ENCODE measurements at places on chromosomes 13 and 19. TPM values are rescaled to one million over a fixed set of nuclear protein-coding genes. Genes with fewer than 3 reads are reported as not detected.

Gene POLD1
- 38.3 TPM for total RNA-seq

Gene KIRREL2
- not detected for total RNA-seq

Gene ZNF471
- 2.1 TPM for total RNA-seq

Gene KLF2
- total RNA-seq: 8.3 TPM

Gene CD22
- not detected for total RNA-seq

Gene ZNF823
- 6.4 TPM for total RNA-seq

Gene TMEM38A
- total RNA-seq: 2.3 TPM

Gene SLITRK6
- not detected for total RNA-seq

Gene PLIN4
- under 0.01 TPM for total RNA-seq

Gene QPCTL
- total RNA-seq: 26.7 TPM

Gene KDELR1
- total RNA-seq: 80.3 TPM

Gene SLC10A2
- not detected for total RNA-seq

Gene PLEKHJ1
- total RNA-seq: 43.1 TPM

Gene HSPBP1
- 31.8 TPM for total RNA-seq

Gene NKPD1
- total RNA-seq: under 0.01 TPM

Gene COL5A3
- total RNA-seq: under 0.01 TPM

Gene KCNJ14
- total RNA-seq: 0.66 TPM

Gene HS6ST3
- 2.5 TPM for total RNA-seq

Gene TMEM221
- not detected for total RNA-seq

Gene COX6B2
- not detected for total RNA-seq

Gene ZNF723
- total RNA-seq: not detected

Gene LINGO3
- under 0.01 TPM for total RNA-seq

Gene FFAR3
- not detected for total RNA-seq

Gene LYL1
- 50.1 TPM for total RNA-seq

Gene PRODH2
- not detected for total RNA-seq

Gene PRR22
- 0.65 TPM for total RNA-seq

Gene CCNA1
- 70.5 TPM for total RNA-seq

Gene ADAMTSL5
- total RNA-seq: 0.53 TPM

Gene ZNF491
- total RNA-seq: 0.93 TPM

Gene SOX21
- total RNA-seq: not detected

Gene CEACAM20
- total RNA-seq: not detected

Gene NRTN
- not detected for total RNA-seq

Gene TUBA3C
- not detected for total RNA-seq

Gene OR7G3
- total RNA-seq: not detected

Gene TPTE2
- not detected for total RNA-seq

Gene SHANK1
- 2.9 TPM for total RNA-seq

Gene NBEA
- total RNA-seq: 7.0 TPM

Gene LIM2
- total RNA-seq: not detected

Gene COLGALT1
- total RNA-seq: 70.7 TPM

Gene ZNF675
- total RNA-seq: 11.2 TPM

Gene CELF5
- total RNA-seq: not detected

Gene PHLDB3
- 6.4 TPM for total RNA-seq

Gene CSNK1G2
- 71.3 TPM for total RNA-seq

Gene PSPC1
- 82.0 TPM for total RNA-seq

Gene FFAR1
- total RNA-seq: not detected

Gene ZNF726
- 3.6 TPM for total RNA-seq

Gene ATP12A
- not detected for total RNA-seq
